ENCODE measurements at places on chromosomes 7 and 10.

GRCh38 chr10:58180666-58181065, 87.0 kb downstream of the IPMK start:
- DNase-seq = no peak

- DNase-seq = no peak
Measured at GRCh38 chr7:81926154-81926553, 156.3 kb upstream of the HGF start.

GRCh38 chr7:47317487-47317886, 264.4 kb downstream of the TNS3 start:
- no peak for DNase-seq

DNA sequence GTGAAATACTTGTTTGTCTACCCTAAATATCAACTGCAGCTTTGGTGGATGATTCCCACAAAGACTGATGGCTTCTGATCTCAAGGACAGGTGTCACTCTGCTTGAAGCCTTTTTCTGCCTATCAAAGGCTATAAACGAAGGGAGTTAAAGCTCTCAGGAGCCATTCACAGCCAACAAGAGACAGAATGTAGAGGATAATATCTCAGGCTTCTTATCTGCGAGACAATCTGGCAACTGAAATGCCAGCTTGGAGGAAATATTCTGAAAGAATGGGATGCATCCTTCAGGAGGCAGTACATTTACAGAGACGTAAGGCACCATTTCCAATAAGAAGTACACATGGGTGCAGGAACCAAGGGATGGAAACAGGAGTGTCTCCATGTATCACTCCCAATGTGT, 549.4 kb downstream of the GPAM start:
- no peak for DNase-seq

- no peak for DNase-seq
Measured at GRCh38 chr7:102424129-102424551, 9.2 kb upstream of the ORAI2 start.

DNA sequence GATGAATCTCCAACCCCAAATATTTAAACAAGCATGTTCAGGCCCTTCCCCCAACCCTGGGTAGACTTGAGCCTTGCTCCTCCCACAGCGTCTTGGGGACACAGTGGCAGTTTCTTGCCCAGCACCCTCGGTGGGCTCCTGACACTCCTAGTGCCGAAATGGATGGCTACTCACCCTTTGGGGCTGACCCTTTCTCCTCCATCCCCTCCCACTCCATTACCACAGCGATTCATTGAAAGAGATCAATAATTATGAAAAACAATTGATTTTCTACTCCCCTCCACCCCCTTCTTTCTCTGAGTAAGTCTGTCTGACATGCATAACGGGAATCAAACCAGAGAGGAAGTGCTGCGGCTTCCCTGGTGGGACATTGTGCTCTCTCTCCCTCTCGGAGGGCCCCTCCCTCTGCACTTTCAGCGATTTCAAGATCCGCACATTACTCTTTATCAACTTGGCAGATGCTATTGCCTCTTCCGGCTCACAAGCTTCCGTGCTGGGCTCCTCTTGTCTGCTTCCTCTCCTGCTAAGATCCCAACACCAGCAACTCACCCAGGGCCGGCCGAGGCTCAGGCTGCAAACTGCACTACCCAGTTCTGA, 79.0 kb upstream of the PLXNA4 start:
- no peak for DNase-seq

- no peak for DNase-seq
Measured at GRCh38 chr10:100976906-100977305, 7.6 kb downstream of the SEMA4G start.

- DNase-seq = no peak
Measured at GRCh38 chr10:61662794-61663259, at the start of gene CABCOCO1. Gene CABCOCO1 (plus strand): TSS chr10:61662929. CDS start chr10:61662973, 44 bp downstream.

GRCh38 chr7:13060173-13060572, 372.7 kb downstream of the ARL4A start:
- DNase-seq = no peak

GRCh38 chr10:31581741-31582323, 262.8 kb downstream of the ZEB1 start:
- DNase-seq = no peak

DNA sequence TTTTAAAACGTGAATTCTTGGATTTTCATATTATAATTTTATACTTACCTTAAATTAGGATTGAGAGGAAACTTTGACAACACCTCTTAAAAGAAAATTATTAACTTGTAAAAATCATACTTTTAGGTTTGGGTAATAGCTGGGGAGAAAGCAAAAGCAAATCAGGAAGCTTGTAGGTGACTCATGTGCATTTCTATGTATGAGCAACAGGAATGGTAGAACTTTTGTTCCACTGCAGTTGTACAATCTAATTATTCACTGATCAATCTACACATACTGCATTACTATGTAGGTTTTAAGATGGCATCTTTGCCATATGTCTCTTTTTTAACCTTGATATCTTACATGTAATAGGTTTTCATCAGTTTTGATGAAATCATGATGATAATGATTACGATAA, 223.2 kb downstream of the PRKG1 start:
- DNase-seq = no peak

- no peak for DNase-seq
Measured at GRCh38 chr7:145986248-145986874, 130.2 kb upstream of the CNTNAP2 start.

GRCh38 chr7:121397822-121398221, 1.7 kb upstream of the FAM3C start:
- DNase-seq = no peak

DNA sequence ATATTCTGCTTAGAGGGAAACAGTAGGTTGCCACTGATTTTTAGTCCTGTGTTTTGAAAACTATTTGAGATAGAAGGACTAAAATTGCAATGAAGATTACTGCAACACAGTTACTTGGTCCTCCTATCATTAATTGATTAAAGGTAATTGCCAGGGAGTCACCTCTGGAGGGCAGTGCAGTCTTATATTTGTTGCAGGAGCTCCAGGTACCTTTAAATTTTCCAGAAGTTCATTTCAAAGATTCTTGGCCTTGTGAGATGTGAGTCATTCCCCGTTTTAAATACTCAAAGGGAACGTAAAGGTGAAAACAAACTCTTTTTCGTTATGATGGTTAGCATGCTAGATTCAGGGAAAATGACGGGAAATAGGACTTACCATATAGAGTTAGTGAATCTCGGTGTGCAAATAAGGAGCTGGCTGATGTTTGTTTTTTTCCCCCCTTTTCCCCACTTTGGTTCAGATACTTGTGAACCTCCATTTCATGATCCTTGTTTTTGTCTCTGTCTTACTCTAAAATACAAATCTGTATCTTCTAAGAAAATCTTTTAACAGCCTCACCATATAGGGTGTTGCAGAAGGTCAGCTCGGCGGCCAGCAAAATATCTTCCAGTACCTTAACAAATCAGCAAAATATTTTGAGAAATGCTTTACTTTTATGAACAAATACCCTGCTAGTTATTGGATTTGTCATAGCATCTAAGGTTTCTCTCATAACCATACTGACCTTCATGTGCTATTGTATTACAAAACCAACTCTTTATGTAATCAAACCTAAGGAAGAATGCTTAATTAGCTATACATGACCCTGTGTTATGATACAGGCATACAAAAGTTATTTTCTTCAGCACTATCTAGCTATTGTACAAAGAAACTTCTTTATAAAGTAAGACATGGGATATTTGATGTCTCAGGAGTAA, 143.0 kb upstream of the HDAC9 start:
- DNase-seq = no peak

GRCh38 chr10:103874730-103875129, 19.4 kb upstream of the SH3PXD2A start:
- DNase-seq = no peak

DNA sequence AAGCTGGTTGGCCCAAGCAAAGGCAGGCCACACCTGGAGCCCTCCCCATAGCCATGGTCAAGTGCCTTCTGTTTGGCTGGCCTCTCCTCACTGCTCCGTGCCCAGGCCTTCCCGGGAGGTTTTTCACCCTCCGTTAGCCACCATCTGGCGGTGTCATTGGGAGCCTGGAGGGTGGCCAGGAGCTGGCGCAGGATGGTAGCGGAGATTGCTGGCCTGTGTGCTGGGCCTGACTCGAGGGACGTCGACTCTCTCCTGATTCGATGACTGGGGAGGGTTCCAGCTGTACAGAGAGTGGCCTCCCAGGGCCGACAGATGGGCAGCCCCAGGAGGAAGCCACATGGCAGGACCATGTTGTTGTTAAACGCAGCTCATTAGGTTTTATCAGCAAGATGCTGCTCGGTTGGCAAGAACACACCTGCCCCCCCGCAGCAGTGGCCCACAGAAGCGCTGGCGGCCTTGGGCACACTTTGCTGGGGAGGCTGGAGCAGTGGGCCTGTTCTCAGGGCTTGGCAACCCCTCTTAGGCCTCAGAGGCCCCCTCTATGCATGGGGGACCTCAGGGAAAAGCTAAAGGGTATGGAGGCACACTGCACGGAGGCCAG, 64.0 kb upstream of the CACUL1 start:
- no peak for DNase-seq

DNA sequence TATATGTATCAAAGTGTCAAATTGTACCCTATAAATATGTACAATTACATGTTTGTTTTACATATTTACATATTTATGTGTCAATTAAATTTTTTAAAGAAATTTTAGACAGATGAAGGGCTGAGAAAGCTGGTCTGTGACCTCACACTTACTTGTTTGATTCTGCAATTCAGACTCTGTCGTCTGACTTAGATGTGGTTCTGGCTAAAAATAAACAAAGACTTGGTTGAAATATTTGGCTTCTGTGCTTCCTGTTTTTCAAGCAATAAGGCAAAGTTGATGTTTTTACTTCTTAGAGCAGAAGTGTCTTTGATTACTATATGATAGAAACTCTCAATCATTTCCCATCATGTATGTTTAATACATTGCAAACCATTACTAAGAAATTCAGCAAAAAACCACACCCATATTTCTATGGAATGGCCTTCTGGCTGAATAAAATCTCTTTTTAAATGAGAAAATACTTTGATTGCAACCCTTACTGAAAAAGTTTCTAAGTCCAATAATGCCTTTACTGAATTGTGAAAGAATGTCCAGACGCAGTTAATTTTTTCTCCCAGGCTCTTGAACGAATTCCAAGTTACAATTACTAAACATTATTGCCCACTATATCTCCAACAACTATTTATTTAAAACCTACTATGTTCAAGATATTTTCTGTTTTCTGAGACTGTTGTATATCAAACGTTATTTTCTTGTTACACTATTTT, 59.5 kb upstream of the PRKG1 start:
- DNase-seq = no peak

Data from stimulated activated CD4-positive, alpha-beta T cell treated with anti-CD3 and anti-CD28 coated beads, Interleukin-1b, Interleukin-23, amount 100 ng/mL, for 1 hour (primary cell).